ENCODE measurements at places on chromosomes 2 and 18.

GRCh38 chr2:240374085-240374907 is 61.2 kb upstream of the GPC1 start:
- no peak for ATAC-seq

GRCh38 chr18:8705961-8706790 is 820 bp downstream of the MTCL1 start:
- no peak for ATAC-seq

GRCh38 chr18:68234676-68235075 is 480.2 kb downstream of the TMX3 start:
- no peak for ATAC-seq

GRCh38 chr2:173311844-173312606 is 42.6 kb upstream of the CDCA7 start:
- no peak for ATAC-seq

- ATAC-seq, result no peak
These were observed 173.9 kb downstream of the FHOD3 start for GRCh38 chr18:36471393-36471792.

GRCh38 chr2:232876978-232877441 is 6.9 kb downstream of the SNORC start:
- no peak for ATAC-seq

DNA sequence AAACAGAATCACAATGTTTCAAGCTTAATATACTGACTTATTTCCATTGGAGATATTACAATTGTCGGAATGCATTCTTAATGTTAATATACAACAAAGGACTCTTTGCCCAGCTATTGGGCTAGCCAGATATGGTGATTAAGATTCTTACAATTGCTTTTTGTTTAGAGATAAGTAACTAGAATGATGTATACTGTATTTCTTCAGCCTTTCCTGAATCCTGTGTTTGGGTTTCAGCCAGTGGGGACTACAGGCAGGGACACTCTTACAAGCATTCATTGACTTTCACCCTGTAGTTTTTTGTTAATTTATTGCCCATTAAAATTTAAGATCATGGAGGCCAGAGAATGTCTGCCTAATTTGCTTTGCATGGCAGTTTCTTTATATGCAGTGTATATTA is 254.1 kb upstream of the TMEFF2 start:
- ATAC-seq, result no peak

GRCh38 chr2:16911746-16912145 is 246.1 kb upstream of the CYRIA start:
- ATAC-seq, result no peak

GRCh38 chr2:3787768-3788167 is 84.4 kb downstream of the DCDC2C start:
- ATAC-seq, result no peak

GRCh38 chr2:191276792-191277465 is 31.7 kb downstream of the MYO1B start:
- no peak for ATAC-seq

DNA sequence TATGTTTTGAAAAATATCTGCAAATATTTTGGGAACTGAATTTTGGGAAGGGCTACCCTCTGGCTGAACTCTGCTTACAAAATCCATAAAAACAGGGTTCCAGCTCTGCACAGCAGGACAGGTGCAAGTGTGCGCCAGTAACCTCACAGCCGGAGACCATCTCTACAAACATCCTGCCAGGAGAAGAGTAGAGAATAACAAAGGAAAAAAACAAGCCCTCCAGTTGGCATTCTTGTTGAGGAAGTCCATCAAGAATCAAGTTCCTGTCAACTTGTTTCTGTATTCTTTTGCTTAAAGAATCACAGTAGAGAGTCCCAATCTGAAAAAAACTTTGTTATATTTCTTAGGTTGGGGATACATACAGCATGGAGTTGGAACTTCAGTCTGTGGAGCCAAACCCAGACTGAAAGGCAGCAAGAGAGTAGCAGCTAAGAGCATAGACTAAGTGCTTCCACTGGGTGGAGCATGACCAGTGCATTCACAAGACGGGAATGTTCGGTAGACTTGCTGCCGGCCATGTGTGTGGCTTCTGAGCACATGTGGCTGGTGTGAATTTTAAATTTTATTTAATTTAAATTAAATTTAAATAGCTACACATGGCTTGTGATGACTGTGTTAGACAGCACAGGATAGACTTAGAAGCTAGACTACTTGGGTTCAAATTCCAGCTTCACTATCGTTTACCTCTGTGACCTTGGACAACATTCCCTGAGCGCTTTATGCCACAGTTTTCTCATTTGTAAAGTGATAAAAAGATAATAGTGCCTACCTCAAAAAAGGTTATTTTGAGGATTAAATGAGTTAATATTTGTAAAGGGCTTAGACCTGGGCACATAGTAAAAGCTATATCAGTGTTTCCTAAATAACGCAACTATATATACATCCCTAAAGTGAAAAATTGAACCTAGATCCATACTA is 41.9 kb downstream of the SPTBN1 start:
- no peak for ATAC-seq

DNA sequence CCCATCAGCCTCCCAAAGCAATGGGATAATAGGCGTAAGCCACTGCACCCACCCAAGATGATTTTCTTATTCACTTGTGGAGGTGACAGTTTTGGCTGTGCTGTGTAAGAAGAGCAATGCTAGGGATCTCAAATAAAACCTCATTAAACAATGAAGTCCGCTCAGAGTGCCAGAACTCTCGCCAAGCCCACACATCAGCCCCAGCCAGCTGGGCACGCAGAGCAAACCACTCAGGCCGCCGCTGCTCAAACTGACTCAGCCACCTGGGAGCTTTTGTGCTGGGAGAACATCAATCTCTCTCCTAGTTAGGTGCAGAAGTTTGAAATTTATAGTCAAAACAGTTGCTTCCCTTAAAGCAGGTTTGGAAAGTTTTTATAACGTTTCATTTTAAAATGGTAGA is 47.6 kb downstream of the RNF152 start:
- no peak for ATAC-seq

DNA sequence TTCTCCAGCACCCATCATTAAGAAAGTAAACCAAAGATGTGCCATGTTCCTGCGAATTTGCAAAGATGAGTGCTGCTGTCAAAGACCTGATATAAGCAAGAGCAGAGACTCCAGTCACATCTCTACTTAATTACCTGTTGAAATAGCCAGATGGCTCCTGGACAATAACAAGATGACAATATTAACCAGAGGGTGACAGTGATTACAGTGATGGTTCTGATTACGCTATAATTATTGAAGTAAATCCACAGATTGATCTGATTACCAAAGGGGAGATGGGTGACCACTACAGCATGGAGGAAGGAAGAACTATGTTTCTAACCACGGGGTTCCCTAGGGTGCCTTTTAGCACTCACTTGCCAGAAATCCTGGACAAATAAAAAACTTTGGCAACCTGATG is 36.5 kb upstream of the AFF3 start:
- ATAC-seq, result no peak

- no peak for ATAC-seq
These were observed 681.1 kb upstream of the FANCL start for GRCh38 chr2:58922245-58922644.
